ENCODE measurements at places on chromosomes 7 and 10.

DNA sequence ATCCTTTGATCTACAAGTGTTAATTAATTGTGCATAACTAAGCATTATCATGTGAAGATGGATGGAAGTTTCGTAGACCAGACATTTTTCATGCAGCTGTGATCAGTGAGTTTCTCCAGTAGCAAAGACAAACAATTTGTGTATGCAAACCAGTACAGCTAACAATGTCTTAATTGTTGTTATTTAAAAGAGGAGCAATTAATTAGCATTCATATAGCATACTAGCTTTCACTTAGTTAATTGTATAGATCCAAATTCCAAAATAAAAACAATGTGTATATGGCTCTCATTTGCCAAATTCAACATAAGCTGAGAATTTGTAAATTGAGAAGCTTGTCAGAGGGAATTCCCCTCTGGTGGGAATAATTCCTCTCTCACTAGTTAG is 22.6 kb upstream of the PRKCQ start:
- no peak for DNase-seq

DNA sequence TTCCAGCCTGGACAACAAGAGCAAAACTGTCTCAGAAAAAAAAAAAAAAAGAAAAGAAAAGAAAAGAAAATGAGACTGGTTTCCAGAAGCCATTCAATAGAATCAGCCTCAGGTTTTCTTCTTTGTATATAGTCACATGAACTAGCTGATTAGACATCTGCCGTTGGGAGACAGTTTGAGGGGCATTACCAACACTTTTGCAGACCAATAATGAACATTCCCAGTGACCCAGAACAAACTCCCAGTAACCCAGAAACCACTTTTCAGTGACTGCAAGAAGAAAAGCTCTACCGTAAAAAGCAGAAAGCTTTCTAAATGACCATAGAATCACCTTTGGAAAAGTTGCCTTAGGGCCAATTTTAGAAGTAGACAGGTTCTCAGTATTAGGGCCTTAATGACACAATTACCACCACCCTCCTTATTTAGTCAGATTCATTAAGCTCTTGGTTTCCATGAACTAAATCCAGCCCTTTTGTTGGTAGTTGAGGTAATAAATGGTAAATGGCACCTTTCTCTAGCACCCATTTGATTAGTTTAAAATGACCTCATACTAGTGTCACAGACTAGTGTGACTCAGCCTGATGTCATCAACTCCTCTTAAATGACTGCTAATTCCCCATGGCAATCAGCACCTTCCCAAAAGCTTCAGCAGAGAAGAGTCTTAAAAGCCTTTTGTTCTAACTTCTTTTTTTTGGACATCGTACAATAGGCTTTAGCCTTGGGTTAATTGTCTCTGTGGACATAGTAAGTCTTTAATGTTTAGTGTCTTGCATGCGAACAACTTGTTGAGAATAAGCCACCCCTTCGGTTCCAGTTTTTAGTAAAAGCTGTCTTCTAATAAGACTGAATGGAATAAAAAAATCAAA is 33.6 kb upstream of the XRCC2 start:
- DNase-seq = no peak

GRCh38 chr7:106047818-106048705 is 64.0 kb downstream of the SYPL1 start:
- no peak for DNase-seq

GRCh38 chr10:29324220-29324841 is 35.5 kb downstream of the LYZL1 start:
- DNase-seq = no peak

DNA sequence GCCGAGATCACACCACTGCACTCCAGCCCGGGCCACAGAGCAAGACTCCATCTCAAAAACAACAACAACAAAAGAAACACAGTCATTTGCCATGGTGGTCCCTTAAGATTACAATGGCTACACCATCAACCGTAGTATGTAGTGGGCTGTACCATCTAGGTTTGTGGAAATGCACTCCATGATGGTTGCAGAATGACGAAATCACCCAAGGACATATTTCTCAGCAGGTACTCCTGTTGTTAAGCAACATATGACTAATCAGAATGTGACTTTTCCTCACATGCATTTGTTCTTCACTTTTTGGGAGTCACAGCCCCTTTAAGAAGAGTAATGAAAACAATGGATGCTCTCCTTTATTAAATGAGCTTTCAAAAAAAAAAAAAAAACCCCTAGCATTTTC is 11.0 kb downstream of the SVIL start:
- no peak for DNase-seq

- DNase-seq = no peak
Observed at GRCh38 chr7:30143748-30144251, 9.0 kb downstream of the MTURN start.

- no peak for DNase-seq
Observed at GRCh38 chr7:66549466-66549865, 79.2 kb upstream of the KCTD7 start.

- no peak for DNase-seq
Observed at GRCh38 chr10:113520690-113521474, 32.0 kb upstream of the HABP2 start.

DNA sequence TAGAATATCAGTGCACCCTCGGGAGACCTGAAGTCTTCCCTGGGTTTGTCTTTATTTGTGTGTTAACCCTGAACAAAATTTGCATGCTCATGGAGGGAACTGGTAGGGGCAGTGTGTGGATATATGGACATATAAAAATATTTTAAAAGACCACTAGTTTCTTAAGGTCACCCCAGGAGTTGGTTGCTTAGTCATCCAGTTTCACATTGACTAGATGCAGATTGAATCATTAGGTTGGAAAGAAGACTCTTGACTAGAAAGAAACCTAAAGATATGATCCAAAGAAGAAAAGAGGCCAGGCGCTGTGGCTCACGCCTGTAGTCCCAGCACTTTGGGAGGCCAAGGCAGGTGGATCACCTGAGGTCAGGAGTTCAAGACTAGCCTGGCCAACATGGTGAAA is 137.1 kb downstream of the KAT6B start:
- DNase-seq = no peak

- DNase-seq = no peak
Observed at GRCh38 chr7:116380025-116380424, 119.5 kb upstream of the CAV2 start.

DNA sequence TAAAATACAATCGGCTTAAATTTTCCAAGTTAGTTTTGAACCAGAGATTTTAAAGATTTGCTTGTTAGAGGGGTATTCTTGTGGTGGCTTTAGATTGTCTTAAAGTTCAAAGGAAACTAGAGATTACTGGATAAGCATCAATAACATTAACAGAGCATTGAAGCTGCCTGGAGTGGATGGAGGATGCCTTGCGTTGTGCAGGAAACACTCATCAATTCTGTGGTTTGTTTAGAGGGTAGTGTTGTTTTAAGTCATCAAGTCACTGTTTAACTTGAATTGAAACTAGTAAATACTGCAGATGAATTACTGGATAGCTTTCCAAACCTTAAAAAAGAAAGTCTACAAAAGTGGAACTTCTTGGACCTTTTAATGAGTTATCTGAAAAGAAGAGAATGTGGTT is 218.6 kb downstream of the CELF2 start:
- DNase-seq = no peak

DNA sequence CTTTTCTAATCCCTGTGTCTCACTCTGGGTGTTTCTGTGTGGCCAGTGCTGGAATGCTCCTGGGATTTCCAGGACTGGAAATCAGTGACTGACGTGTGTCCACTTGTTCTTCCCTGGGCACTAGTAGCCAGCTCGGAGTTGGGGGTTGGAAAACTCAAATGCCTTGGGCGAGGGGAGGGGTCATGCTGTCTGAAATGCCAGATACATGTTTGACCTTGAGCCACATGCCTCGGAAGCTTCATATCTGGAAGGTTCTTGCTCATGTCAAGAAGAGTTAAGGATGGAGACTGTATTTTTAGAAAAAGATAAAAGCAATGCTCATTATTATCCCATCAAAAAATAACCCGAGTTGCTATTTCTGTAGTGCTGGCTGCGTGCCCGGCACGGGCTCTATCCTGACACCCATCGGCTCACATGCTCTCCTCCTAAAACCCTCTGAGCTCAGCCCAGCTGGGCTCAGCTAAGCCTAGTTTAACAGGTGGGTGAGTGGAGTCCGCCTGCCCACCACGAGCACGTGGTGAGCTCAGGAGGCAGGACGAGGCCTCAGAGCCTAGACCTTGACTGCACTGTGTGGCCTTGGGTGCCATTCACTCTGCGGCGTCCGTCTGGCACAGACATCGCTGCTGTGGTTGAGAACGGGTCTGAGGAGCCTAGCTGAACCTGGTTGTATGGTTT is 6.4 kb downstream of the DPYSL4 start:
- DNase-seq = no peak

- no peak for DNase-seq
Observed at GRCh38 chr10:75406462-75407223, 5.1 kb upstream of the ZNF503 start.

- no peak for DNase-seq
Observed at GRCh38 chr7:92708111-92709042, 118.2 kb upstream of the FAM133B start.

DNA sequence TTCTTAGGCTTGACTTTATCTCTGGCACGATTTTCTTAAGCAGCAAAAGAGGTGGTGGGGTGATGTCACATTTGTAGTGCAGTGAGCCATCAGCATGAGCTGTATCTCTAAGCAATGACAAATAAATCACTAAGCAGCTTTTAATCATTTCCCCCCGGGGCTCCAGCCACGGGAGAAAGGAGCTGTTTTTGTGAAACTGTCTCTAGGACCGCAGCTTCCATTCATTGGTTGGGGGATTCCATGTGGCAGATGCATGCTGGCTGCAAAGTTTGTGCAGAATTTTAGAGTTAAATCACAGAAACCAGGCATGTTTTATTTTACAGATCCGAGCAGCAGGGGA is 464 bp downstream of the KIAA1217 start:
- DNase-seq = no peak

DNA sequence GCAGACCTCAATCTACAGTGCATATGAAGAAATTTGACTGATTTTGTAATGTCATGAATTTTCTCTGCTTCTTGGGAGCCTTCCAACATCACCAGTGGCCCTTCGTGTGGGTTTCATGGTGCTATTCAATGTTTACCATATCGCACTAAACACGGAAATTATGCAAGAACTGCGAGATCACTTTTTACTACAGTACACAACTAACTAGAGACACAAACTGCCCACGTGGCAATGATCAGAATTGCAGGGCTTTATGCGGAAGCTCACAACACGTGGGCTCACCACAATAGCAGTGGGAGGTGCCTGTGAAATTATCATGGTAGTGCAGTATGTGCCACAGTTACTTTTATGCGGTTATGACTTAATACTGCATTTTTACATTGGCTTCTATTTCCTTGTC is 449.7 kb upstream of the KLF6 start:
- DNase-seq = no peak

DNA sequence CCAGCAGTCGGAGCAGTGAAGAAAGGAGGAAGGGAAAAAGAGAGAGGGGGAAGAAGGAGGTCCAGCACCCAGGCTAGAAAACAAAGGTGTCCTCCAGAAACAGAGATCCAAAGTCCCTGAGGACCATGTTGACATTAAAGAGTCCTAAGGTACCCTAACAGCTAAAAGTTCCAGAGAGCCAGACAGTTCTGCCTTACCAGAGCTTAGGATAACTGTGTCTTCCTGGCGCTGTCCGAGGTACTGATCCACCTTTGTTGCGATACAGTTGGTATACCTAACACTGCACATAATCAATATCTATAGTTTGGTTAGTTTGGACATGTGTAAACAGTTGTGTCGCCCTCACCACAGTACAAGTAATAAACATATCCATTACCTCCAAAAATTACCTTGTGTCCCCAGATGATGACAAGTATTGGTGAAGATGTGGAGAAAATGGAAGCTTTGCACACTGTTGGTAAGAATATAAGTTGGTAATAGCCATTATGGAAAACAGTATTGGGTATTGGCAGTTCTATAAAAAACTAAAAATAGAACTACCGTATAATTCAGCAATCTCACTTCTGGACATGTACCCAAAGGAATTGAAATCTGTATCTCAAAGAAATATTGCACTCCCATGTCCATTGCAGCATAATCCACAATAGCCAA is 59.8 kb downstream of the GRID1 start:
- DNase-seq = no peak

- no peak for DNase-seq
Observed at GRCh38 chr7:46752881-46753366, 829.0 kb downstream of the TNS3 start.

DNA sequence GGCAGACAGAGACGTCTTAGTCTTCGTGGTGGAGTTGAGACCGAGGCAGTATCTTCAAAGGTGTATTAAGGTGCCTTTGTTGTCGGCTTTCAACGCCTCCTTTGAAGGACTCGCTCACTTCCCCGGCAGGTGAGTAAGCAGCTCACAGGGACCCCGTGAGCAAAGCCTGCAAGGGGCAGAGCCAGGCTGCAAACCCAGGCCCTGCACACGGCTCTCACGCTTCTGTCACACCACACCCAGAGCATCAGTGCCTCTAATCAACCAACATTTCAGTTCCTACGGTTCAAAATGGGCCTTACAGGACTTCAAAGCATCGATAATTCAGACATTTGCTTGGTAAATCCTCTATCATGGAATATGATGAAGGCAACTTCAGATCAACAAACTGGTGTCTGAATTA is 64.8 kb upstream of the INSIG1 start:
- DNase-seq = no peak

- no peak for DNase-seq
Observed at GRCh38 chr10:94014304-94014703, 20.6 kb downstream of the PLCE1 start.

DNA sequence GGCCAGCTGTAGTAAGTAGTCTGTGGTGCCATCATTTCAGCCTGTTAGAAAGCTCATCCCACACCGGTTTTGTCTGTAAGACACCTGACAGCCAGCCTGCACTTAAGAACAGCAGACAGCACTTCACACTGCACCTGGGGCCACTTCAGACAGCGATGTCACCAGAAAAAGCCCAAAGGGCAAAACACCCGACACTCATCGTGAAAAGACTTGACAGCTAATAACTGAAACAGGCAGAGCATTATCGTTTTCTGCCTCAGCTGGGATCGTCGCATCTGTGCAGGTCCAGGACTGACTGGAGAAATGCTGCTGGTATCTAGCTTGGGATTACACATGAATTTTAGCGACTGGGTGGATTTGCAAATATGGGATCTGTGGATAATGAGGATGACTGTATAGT is 16.8 kb upstream of the LAT2 start:
- DNase-seq = no peak

DNA sequence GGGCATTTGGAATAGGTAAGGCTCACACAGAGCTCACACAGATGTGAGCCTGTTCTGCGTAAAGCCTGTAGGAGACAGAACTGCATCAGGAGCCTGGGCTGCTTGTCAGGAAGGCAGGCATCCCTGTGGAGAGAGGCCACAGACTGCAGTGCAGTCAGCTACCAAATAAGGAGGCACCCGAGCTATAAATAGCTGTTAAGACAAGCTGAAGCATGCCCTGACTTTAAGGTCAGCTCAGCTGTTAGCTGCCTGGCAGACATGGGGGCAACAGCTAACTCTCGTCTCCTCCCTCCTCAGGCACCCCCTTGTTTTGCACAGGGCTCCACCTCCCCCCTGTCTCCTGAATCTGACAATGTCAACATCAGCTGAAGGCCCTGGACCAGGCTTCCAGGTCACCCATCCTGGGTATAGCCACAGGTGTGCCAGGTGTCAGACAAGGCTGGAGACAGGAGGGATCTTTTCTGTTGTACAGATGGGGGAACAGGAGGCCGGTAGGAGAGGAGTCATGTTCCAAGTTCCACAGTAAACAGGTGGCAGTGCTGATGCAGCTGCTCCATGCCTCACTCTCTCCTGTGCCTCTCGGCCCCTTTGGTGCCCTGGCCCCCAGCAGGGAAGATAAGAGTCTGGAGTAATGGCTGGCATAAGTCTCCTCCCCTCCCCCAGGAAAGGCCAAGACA is 27.6 kb upstream of the MKRN1 start:
- no peak for DNase-seq

Data from activated naive CD4-positive, alpha-beta T cell (primary cell).